ENCODE measurements at places on chromosomes 5 and 9.

- DNase-seq = no peak
Observed at GRCh38 chr9:7304627-7304995, 495.0 kb downstream of the DMAC1 start.

DNA sequence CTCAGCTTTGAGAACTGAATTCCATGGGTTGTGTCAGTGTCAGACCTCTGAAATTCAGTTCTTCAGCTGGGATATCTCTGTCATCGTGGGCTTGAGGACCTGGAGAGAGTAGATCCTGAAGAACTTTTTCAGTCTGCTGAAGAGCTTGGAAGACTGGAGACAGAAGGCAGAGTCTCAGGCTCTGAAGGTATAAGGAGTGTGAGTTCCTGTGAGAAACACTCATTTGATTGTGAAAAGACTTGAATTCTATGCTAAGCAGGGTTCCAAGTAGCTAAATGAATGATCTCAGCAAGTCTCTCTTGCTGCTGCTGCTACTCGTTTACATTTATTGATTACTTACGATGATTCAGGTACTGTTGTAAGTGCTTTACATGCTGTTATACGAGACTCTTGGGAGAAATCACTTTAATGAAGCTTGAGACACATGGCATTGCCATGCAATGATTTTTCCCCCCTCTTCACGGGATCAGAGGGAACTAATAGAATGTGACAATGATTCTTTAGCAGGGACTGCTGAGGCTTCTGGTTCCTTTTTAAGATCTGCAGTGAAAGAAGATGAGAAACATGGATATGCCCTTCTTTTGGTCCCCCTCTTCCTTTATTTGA is 63.8 kb downstream of the PTTG1 start:
- DNase-seq = no peak

- no peak for DNase-seq
Observed at GRCh38 chr5:6378766-6379103, 388 bp upstream of the MED10 start.

DNA sequence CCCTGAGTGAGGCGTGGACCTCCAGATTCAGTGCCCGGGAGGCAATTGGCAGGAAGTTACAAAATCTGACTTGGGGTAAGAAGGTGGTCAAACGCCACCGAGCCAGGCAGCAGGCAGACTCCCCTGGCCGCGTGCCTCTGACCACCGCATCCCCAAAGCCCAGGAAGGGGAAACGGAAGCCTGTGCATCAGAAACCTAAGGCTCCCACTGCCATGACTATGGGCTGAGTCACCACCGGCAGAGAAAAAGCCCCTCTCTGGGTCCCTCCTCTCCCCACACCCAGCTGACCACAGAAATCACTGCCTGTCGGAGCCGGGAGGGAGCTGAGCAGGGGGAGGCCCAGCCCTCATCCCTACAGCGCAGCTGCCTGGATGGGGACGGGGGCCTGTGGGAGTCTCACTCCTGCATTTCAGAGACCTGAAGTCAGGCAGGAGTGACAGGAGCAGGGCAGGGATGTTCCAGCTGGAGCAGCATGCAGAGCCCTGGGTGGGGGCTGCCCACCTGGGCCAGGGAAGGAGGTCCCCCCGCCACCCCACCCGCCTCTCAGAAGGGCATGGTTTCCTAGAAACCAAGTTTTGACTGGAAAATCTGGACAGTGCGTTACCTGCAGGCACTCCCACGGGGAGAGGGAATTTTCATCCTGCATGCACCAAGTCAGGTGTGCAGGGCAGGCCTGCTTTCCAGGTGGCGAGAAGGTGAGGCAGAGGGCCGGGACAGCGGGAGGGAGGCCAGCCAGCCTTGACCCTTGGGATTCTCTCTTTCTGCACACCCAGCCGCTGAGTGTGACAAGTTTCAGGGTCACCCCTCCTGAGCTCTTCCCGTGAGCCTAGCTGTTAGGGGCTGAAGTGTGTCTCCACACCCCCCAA is 68.2 kb downstream of the LRSAM1 start:
- no peak for DNase-seq

GRCh38 chr5:150517272-150518152 is 9.6 kb downstream of the NDST1 start:
- DNase-seq = no peak

- DNase-seq = no peak
Observed at GRCh38 chr5:99644822-99645221, 716.0 kb upstream of the CHD1 start.

GRCh38 chr5:139651043-139651834 is 3.1 kb downstream of the CXXC5 start:
- DNase-seq = no peak

DNA sequence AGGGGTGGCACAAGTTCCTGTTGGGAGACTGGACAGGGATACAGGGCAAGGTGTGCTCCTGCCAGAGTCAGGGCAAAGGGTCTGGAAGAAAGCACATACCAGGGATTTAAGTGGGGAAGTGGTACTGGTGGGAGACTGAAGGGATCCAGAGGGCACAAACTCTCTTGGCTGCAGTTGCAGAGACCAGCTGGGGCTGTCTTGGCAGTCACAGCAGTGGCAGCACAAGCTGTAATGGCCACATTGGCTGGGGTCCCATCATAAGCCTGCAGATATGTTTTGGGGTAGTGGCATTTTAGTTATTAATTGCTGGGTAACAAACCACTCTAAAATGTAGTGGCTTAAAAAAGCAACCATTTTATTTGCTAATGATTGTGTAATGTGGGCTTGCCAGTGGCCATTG is 492.2 kb downstream of the ENC1 start:
- no peak for DNase-seq

GRCh38 chr5:59584858-59585846 is 308.4 kb downstream of the PDE4D start:
- no peak for DNase-seq
